ENCODE measurements at places on chromosomes 16 and 17. TPM values are rescaled to one million over a fixed set of nuclear protein-coding genes. Genes with fewer than 3 reads are reported as not detected.

Gene CDH8
- total RNA-seq, result 0.13 TPM

Gene TP53TG3C
- total RNA-seq, result not detected

Gene CFAP119
- total RNA-seq, result 0.91 TPM

Gene FAM20A
- total RNA-seq, result 0.17 TPM

Gene CDH5
- 3.6 TPM for total RNA-seq

Gene ZNF207
- total RNA-seq, result 90.4 TPM

Gene SNRNP25
- 13.9 TPM for total RNA-seq

Gene DPEP2
- not detected for total RNA-seq

Gene IRX3
- total RNA-seq, result 0.10 TPM

Gene TMUB2
- 38.0 TPM for total RNA-seq

Gene TBX2
- 63.1 TPM for total RNA-seq

All from smooth muscle cell of the pulmonary artery (primary cell).